Right ventricle myocardium inferior (tissue), 1 donor: ENCODE measurements at places on chromosomes 4 and X. TPM values are rescaled to one million over a fixed set of nuclear protein-coding genes. Genes with fewer than 3 reads are reported as not detected.

DNA sequence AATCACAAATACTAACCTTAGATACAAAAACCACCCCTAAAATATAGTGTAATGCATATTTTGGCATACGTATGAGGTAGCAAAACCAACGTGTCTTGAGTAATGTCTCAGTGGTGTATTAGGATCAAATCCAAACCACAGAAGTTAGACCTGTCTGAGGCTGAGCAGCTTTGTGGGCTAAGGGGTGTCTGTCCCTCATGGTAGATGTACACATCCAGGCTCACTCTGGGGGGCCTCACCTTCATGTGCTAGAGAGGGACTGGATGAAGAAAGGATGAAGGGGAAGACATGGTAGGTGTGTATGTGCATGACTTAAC lies 188.0 kb upstream of the TBC1D9 start:
- DNase-seq = no peak

DNA sequence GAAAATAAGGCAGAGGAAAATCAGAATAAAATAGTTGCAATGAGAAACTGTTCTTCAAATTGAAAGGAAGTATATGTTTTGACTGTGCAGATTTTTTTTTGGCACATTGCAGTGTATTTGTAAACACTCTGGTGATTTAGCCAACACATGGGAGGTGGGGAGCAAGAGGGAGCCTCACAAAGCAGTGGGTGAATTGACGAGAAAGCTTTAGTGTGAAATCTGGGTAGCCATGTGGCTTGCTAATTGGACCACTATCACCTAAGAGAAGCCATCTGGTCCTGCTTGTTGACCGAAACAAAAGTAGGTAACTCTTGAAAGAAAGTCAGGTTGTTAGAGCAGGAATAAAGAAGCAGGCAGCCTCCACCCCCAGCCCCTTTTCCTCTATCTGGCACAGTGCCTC lies 10.4 kb downstream of the CLCN5 start:
- DNase-seq = no peak

DNA sequence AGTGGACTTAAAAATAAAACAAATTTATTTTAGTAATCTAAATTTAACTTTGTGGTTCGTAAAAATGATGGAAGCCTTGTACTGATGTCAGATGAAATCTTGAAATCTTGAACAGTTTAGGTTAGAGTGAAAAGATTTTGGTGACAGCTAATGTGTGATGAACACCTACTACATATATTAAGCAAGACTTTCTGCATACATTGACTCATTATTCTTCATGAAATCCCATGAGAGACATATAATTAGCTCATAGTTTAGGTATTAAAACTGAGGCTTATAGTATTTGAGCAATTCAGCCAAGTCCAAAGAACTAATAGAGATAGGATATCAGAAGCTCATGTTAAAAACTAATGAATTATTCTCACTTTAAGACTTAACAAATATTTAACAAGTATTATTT lies 66.9 kb upstream of the PCDH7 start:
- DNase-seq = no peak

GRCh38 chr4:147987252-147987651 lies 255.4 kb downstream of the ARHGAP10 start:
- DNase-seq = no peak

- no peak for DNase-seq
Observed at GRCh38 chr4:5168891-5169290, 117.6 kb downstream of the STK32B start.

DNA sequence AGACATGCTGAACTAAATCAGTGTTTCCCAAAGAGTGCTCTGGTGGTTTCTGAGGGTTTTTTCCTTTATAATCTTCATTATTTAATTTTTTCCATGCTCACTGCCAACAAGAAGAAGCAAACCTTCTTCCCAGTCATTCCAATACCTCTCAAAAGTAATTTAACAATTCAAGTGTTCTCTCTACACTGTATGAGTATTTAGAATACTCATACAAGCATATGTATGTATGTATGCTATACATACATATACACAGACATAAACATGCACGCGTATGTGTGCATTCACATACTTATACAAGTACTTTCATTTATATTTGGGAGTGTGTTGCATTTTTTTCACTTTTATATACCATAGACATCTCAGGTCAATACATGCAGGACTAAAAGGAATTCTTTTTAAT lies 54.3 kb upstream of the TXK start:
- DNase-seq = no peak

DNA sequence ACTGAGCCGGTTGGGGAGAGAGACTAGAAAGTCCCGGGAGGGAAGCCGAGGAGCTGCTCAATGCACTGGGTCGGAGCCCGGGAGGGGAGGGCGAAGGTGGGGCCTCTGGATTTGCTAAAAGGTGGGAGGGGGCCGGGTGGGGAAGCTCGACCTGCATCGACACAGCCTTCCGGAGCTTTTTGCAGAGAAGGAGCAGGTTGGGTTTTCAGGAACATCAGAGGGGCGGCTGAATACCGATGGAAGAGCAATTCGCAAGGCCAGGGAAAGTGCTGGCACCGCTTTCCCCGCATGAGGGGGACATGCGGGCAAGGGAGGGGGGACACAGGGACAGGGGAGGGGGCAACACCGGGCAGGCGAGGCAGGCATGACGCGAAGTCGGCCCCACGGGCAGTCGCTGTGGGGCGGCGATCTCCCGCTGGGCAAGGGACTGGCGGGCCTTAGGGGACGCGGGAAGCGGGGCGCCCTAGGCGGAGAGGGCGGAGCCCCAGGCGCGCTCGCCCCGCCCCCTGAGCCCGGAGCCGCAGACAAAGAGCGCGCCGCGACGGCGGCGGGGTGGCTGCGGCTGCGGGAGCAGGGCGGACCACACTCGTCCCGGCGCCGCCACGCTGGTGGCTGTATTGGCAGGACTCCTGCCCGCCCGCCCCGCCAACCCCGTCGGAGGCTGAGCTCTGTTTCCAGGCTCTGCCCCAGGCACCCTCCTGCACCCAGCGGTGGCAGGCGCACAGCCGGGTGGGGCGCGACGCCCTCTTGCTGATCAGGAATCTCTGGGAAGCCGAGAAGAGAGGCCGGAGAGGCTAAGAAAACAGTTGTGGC lies 11.6 kb downstream of the PDZD4 start:
- DNase-seq = no peak

DNA sequence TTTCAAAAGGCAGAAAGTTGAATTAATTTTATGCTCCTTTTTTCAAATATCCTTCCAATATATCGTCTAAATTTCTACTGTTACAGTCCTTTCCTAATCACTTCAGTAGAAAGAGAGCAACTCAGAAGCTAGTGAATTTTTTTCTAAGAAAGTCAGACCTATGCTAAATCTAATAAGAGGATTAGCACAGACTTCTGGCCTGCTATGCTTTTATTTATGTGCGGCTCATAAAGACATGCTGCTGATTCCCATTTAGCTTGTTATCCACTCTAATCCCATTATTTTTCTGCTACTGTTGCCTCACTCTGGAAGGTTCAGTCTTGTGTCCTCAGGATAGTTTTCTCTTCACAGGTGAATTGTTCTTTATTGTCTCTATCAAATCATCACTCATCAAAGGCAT lies 473.5 kb upstream of the FAM241A start:
- no peak for DNase-seq

GUCY1B1 gene
- 32.6 TPM for total RNA-seq

SLC6A14 gene
- total RNA-seq = not detected

ZBED1 gene
- 64.8 TPM for total RNA-seq
